AG09319 (cell line): ENCODE measurements at places on chromosomes 5 and 9.

GRCh38 chr5:96094904-96095303 lies 133.3 kb upstream of the ELL2 start:
- DNase-seq = no peak

GRCh38 chr5:5650242-5650641 lies 227.8 kb downstream of the ICE1 start:
- no peak for DNase-seq

- no peak for DNase-seq
Observed at GRCh38 chr5:17895288-17896033, 261.2 kb downstream of the TAF11L14 start.

DNA sequence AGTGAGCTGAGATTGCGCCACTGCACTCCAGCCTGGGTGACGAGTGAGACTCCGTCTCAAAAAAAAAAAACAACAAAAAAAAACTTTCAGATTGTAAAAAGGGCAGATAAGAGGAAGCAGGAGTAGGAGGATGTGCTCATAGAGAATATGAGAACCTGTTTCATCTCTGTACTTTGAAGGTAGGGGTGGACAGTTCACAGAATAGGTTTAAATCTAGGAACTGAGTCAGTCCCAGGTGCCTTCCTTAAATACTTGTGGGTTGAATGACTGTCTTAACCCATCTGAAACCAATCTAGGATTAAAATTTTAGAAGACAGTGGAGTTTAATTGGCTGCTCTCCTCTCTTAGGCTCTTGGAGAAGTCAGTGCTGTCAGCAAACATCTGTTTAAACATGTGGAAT lies 12.4 kb downstream of the POLK start:
- DNase-seq = no peak

DNA sequence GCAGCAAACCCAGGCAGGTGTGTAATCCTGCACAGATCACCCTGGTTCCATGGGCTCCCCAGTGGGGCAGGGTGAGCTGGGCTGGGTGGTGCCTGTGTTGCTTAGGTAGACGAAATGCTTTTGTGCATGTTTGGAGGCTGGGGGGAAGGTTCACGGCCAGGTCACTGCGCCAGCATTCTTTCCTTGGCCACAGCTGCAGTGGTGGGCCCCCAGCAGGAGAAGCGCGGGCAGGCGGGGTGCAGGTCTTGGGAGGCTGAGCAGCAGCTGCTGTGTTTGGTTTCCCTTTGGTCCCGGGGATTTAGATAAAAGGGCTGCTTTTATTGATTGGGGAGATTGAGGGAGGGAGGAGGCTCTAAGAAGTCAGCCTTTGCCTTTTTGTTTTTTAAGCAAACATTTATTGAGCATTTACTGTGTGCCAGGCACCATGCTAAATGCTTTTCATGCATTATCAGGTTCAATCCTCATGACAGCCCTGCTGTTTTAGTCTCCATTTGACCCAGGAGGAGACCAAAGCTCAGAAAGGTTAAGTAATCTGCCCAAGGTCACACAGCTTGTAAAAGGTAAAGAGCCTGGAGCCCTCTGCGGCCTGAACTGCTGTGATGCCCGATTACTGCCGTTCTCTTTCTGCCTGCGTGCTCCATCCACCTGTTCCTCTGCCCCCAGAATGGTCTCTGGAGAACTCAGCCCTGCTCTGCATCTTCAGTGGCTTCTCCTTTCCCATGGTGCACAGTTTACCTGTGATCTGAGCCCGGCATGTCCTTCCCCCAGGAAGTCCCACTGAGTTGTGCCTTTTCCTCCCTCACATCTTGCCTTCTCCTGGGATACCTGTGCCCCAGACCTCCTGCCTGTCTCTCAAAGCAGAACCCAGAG lies 94.4 kb downstream of the MACROH2A1 start:
- DNase-seq = no peak

GRCh38 chr5:170451747-170452365 lies 52.0 kb upstream of the KCNIP1 start:
- peak; percentile 5 for DNase-seq

DNA sequence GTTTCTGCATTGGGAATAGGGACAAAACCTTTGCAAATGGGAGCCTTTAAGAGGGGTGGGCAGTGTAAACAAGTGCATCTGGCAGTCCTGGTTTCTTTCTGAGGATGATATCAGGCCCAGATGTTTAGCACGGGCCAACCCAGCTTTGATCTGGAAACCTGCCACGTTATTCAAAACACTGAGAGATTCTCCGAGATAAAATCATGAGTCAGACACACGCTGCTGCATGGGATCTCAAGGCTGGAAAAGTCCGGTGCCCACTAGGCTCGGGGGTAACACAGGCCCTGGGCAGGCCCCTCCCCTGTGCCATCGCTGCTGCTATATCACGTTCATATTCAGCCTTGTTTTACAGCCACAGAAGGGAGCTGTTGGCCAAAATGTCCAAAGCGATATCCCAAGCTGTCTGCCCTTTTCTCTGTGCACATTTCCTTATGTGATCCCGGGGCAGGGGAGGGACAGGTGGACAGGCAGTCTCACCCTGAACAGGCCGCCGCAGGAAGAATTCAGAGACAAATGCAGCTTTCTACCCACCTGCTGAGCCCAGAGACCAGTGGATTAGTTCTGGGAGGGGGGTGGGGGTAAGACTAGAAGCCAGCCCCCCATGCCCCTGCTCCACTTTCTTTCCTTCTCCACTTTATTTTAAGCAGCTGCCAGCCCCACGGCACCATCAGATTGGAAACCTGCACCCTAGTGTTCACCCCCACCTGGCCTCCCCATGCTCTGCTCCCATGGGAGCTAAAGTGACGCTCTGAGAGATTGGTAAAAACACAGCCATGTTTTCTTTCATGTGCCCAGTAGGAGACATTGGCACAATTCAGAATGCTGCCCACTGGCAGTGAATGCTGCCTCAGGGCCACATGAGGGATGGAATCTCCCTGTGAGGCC lies 63.1 kb downstream of the TMOD1 start:
- peak; percentile 44 for DNase-seq

DNA sequence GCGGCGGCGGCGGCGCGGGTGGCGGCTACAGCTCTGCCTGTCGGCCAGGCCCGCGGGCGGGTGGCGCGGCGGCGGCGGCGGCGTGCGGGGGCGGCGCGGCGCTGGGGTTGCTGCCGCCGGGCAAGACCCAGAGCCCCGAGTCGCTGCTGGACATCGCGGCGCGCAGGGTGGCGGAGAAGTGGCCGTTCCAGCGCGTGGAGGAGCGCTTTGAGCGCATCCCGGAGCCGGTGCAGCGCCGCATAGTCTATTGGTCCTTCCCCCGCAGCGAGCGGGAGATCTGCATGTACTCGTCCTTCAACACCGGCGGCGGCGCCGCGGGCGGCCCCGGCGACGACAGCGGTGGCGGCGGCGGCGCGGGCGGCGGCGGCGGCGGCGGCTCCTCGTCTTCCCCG lies 296 bp downstream of the ZSWIM6 start:
- DNase-seq = no peak

DNA sequence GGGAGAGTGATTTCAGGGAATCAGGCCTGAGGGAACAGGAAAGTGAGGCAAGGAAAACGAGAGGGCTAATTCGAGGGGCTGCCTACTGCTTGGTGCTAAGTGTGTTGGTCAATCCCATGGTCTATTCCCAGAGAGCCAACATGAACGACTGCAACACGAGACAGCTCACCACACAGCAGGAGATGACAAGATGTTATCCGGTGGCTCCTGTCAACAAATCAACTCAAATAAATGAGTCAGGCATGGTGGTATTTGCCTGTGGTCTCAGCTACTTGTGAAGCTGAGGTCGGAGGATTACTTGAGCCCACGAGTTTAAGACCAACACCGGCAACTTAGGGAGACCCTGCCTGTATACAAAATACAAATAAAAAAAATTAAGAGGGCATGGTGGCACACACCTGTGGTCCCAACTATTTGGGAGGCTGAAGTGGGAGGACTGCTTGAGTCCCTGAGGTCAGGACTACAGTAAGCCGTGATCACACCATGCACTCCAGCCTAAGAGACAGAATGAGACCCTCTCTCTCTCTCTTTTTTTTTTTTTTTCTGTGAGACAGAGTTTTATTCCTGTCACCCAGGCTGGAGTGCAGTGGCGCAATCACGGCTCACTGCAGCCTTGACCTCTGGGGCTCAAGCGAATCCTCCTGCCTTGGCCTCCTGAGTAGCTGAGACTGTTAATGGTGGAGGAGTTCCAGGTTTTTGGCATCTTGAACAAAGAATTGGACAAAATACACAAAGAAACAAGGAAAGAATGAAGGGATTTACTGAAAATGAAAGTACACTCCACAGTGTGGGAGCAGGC lies 9.0 kb upstream of the FAF2 start:
- no peak for DNase-seq

DNA sequence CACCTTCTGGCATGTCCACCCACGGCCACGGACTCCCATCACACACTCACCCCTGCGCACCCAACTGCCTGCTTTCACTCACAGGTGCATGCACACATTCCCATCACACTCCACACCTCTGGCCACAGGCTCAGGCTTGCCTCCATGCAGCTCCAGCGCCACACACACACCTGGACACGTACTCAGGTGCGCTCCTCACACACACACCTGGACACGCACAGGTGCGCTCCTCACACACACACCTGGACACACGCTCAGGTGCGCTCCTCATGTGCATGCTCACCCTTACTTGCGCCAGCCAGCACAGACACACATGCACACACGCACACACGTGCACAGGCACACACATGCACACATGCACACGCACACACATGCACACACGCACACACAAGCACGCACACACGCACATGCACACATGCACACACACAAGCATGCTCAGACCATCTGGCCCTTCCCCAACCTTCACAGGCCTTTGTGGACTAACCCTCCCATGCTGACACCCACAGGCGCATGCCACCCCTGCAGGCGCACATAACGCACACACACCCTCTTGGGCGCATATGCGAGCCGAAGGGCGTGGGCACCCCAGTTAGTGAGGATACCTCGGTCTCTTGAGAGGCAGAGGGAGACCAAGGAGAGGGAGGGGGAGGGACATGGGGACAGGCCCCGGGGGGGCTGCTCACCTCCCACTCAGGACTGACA lies 8.3 kb downstream of the GRIN1 start:
- no peak for DNase-seq

GRCh38 chr5:181173027-181173419 lies 25.6 kb downstream of the OR2V2 start:
- no peak for DNase-seq

GRCh38 chr5:140694276-140694675 lies 3.0 kb downstream of the HARS2 start:
- DNase-seq = no peak

GRCh38 chr9:14661421-14662059 lies 31.7 kb downstream of the ZDHHC21 start:
- no peak for DNase-seq

GRCh38 chr9:21381448-21382339 lies 3.5 kb downstream of the IFNA2 start:
- no peak for DNase-seq

DNA sequence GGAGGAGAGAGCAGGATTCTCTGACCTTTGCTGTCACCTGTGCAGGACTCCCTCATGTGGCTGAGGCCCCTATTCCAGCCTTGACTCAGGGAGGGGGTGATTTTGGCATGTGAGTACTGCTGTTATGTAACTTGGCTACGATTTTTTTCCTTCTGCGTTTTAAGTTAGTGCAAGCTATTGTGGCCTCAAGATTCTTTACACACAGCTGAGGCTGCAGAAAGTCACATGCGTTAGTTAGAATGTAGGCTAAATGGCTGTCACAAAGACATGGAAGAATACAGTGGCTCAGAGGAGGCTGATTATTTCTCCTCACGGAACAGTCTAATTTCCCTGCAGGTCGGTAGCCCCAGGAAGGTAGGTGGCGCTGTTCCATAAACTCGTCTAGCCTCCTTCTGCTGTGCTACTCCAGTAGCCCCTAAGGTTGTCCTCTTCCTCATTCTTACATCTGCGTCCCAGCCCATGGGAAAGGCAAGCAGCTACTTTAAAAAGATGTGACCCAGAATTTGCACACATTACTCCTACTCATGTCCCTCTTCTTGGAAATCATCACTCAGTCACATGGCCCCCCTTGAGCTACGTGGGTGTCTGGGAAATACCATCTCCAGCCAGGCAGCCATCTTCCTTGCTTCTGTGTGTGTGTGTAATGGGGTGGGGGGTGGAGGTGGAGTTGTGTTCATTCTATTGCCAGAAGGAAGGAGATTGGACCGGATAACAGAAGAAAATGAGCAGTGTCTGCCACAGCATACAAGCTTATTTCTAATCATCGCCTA lies 486.6 kb downstream of the CCDC171 start:
- DNase-seq = no peak

- DNase-seq = no peak
Observed at GRCh38 chr5:14251733-14252132, 108.6 kb downstream of the TRIO start.

- no peak for DNase-seq
Observed at GRCh38 chr9:101270302-101270701, 114.5 kb downstream of the BAAT start.

GRCh38 chr5:5141625-5142525 lies 1.7 kb downstream of the ADAMTS16 start:
- DNase-seq = peak; percentile 19

DNA sequence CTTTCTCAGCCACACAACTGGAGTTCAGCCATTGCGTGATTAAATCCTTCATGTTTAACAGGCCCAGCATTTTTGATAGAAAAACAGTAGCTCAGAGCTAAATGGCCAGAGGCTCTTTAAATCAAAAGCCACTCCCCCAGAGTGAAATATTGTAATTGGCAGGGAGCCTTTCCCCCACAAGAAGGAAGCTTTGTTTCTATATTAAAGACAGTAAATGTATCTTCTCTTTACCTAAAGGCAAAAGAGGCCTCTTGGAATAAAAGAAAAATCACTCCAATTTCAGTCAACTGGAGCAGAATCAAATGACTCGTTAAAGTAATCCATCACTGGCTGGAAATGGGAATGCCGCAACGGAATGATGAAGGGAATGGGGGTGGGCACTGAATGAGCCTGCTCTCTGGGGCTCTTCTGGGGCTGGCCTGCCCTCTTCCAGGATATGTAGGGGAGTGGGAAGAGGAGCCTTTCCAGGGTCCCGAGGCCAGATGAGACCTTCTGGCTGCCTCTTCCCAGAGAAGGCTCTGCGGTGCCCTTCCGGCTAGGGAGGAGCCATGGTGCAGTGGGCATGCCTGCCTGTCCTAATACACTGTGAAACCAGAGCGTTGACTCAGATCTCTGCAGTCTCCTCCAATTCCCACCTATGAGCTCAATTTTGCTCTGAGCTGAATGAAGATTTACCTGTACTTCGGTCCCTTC lies 45.2 kb downstream of the ANKDD1B start:
- DNase-seq = no peak

DNA sequence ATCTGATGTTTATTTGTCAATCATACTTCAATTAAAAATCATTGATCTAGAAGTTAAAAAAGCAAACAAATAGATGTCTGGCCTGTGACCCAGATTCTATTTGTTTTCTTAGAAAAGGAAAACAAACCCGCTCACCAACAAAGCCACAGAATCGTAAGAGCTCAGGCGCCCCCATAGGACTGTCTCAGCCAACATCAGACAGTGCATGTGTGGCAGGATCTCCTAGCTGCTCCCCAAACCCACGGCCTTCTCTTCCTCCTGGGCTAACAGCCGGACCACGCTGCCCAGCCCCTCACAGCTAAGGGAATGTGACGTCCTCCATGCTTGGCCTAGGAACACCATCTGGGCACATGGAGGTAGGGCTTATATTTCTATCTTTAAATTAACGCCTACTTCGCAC lies 19.4 kb downstream of the OR2Y1 start:
- DNase-seq = no peak
